ENCODE measurements at places on chromosomes 2 and 18.

DNA sequence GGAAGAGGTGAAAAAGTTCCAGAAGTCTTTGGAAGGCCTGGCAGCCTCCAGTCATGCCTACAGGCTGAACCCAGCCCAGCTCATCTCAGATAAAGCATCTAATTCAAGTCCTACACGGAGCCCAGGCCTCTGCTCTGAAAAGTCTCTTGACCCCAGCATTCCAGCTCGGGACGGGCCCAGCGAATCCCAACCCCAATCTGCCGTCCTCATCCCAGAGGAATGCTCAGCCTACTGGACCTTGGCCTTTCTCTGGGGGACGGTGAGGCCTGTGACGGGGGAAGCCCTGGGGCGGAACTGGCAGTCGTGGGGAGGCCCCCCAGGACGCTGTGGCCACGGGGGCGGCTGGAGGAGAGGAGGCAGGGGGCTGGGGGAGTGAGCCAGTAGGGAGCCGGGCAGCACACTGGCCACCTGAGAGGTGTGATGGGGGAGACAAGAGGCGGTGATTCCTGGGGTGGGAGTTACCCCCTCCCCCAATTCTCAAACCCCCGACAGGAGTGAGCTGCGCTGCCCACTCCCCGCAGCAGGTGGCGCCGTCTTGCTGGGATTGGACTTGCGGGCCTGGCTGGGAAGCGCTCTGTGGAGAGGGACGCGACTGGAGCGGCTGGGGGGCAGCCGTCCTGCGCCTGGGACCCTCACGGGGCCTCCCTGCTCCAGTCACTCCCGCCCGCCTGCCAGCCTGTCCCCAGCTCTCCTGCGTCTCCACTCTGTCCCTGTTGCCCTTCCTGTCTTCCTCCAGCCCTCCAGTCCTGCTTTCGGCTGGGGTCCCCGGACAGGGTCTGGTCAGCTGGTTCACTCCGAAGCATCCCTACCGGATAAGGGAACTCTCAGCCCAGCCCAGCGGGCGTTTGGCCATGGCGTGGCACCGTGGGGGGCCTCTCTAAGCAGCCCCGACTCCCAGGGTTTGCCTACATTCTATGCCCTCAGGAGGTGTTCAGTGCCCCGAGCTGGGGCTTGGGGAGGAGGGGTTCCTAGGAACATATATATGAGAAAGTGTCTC lies 182.6 kb upstream of the HAAO start:
- peak; percentile 33 for DNase-seq

DNA sequence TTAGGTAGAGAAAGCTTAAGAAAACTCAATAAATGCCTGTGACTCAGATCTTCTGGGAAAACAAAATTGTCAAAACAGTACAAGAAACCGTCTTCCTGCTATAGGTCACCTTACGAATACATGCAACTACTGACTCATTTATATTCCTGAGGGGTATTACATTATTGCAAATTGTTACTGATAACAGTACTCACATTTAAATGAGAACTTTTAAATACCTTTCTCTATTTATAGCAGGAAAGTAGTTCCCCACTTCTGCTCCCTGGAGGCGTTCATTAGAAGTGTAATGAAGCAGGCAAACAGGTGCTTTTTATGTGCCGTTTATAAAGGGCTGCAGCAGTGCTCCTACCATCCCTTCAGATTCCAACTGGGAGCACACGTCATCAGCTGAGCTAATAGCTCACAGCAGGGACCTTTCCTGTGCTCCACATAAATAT lies 65.1 kb upstream of the RPRM start:
- no peak for DNase-seq

- no peak for DNase-seq
Measured at GRCh38 chr2:100880730-100881129, 60.8 kb downstream of the NPAS2 start.

DNA sequence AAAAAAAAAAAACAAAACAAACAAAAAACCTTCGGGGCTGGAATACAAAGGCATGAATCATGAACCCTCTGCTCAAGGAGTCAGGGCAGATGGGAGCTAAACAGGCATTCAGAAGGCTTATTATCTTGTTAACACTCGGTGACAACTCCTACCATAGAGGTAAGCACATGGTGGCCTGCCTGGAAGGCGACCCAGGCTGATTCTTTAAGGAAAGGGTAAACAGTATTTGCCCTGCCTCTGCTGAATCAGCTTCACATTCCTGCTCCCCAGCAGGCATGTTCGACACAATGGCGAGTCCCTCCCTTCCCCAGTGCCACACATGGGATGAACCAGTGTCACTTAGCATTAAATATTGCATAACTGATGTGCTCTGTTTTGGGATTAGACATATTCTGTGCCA lies 191.9 kb downstream of the ARL4C start:
- no peak for DNase-seq

GRCh38 chr2:8296306-8296705 lies 385.6 kb upstream of the ID2 start:
- no peak for DNase-seq

GRCh38 chr2:40202798-40203400 lies 249.0 kb downstream of the SLC8A1 start:
- no peak for DNase-seq
